ENCODE measurements at places on chromosomes 7 and 10.

DNA sequence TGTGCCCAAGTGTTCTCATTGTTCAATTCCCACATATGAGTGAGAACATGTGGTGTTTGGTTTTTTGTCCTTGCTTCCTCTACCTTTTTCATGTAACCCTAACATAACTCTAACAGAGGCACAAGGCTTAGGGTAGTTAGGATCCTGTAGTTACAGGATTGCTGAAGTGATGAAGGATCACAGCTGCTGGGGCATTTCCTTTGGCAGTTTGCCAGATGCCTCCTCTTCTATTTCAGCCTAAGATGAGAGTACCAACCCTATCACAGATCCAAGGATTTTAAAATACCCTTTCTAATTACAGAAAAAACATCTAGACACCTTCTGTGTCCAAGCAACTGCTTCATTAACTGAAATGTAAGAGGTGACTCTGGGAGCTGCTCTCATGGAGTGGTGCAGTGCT is 141.7 kb upstream of the COL1A2 start:
- no peak for DNase-seq

DNA sequence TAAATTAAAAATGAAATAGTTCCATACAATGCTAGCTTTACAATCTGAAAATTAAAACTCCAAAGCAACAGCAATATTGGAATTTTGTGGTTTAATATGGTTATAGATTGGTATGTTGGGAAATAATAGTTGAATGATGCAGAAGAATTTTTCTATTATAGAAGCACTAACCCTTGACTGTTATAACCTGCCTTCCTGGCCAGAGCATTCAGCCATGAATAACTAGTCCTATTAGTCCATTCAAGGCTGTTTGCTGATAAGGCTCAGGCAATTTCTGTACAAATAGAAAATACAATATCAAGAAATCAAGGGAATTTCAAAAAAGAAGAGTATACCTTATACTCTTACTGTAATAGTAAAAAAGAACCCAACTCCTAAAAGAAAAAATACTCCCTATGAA is 101.6 kb upstream of the SP4 start:
- no peak for DNase-seq

GRCh38 chr7:125681508-125681907 is 751.9 kb upstream of the POT1 start:
- DNase-seq: no peak

- no peak for DNase-seq
These were observed 333.8 kb downstream of the BBS9 start for GRCh38 chr7:33463131-33463530.

GRCh38 chr7:44195889-44196288 is 4.9 kb upstream of the YKT6 start:
- no peak for DNase-seq
